SHP77 treated with DMSO at 0.1 percent for 48 hours (cell line): ENCODE measurements at places on chromosomes 2 and 18.

GRCh38 chr2:79004680-79005079 lies 20.8 kb upstream of the REG3G start:
- no peak for DNase-seq

GRCh38 chr2:238075397-238075796 lies 14.6 kb downstream of the SCLY start:
- DNase-seq = no peak

- no peak for DNase-seq
These were observed 774.9 kb downstream of the RNF144A start for GRCh38 chr2:7691961-7692656.

GRCh38 chr2:138020432-138020831 lies 56.2 kb downstream of the HNMT start:
- no peak for DNase-seq

DNA sequence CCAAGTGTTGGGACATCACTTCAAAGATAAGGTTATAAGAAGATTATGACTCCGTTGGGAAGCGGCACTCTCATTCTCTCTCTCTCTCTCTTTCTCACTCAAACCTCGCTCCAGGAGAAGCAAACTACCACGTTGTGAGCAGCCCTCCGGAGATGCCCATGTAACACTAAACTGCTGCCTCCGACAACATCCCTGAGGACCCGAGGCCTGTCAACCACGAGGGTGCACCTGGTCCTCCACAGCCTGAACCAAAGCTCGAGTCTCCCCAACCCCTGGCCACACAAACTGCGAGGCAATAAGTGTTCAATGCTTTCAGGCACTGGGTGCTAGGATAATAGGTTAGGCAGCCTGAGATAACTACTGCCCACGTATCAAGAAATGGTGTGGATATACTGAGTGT lies 654.5 kb upstream of the ID2 start:
- no peak for DNase-seq

DNA sequence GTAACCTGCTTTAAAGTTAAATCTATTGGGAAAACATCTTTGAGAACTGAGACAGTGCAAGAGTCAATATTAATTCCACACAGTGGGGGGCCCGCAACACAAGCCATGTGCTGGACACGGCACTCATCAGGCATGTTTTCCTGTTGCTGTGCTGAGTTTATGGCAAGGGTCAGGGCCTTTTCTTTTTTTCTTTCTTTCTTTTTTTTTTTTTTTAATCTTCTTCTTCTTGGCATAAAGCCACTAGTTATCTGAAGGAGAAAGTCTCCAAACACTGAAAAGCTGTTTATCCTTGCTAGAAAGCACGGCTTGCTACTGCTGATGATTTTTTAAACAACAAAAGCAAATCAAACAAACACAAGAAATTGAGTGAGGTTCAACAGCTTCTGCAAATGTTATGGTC lies 252.1 kb downstream of the ZNF521 start:
- DNase-seq = no peak

DNA sequence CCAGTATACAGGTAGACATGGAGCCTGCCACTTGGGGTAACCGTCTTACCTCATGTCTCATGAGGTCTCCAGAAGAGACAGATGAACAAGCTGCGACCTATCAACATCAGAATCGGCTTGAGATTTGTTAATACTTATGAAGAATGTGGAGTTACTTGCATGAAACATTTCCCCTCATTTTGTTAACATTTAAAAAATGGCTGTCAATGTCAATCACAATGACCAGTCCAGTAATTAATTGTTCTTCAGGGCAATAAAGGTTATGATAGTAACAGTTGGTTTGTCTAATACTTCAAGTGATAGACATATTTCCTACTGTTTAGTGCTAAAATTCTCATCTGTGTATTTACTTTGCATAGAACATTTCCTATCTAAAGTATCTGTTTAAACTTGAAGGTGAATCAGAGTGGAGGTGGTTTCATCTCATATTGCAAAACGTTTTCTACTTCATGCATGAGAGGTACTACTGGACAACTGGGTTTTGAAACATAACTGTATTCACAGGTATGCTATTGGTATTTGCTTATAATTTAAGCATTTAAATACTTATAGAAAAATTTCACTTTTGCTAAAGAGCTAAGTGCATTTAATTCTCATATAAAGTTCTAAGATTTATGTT lies 15.1 kb downstream of the SERTAD2 start:
- no peak for DNase-seq

- no peak for DNase-seq
These were observed 157.1 kb downstream of the CLIP4 start for GRCh38 chr2:29272311-29272710.

DNA sequence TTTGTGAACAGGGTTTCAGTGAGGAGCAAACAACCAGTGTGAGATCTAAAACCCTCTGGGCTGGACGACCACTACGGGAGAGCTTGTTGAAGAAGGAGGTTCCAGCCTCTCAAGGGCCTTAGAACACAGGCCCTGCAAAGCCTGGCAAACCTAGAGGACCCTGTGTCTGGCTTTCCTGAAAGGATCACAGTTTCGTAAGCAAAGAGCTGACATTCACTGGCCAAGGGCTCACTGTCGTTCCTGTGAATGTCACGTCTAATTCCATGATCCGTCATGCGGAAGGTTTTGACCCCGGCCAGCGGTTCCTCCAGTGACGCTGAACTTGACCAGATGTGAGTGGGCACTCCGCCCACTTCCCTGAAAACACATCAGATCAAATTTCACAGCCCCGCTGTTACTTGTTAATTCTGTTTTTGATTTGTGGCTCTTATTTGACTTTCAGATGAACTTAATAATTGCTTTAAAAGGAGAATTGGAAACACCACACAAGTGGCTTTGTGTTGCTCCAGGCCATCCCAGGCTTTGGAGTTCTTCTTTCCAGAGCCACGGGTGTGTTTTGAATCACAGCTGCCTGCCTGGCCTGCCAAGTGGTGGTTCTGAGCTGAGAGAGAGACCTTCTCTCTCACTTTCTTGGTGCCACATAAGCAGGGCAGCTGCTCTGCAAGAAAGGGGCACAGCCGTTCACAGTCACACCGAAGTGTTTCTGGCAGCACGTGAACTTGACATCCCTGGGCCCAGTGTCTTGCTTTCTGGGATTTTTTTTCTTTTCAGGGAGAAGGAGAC lies 308.4 kb downstream of the NDUFA10 start:
- no peak for DNase-seq

DNA sequence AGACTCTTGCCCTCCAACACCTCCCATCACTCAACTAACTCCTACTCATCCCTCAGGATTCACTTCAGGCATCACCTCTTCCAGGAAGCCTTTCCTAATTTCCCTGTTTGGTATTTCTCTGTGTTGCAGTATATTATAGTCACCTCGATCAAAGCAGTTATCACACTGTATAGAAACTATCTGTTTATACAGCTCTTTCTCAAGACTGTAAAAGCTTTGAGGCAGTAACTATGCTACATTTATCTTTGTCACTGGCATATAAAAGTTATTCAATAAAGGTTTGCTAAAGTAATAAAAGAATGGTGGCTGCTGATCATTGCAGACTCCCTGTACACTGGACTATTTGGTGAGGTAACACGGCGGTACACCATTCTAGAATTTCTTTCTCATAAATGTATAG lies 284.9 kb downstream of the PAX3 start:
- DNase-seq = no peak

- no peak for DNase-seq
These were observed 43.0 kb downstream of the EVA1A start for GRCh38 chr2:75517547-75518230.

DNA sequence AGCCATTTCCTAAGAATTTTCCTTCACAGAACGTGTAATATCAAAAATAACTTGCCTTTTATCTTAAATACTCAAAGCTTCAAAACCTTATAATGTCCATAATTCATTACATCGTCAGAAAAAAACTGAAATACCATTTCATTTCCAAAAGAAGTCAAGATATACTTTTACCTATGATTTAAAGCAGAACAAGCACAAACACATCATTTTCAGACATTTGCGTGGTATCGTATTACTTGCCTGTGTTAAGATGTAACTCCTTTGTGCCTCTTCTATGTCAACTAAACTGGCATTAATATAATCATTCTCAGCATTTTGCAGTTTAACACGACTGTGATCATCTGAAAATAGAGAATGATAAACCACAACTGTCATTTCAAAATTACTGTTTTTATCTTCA lies 47.5 kb downstream of the PTPN2 start:
- DNase-seq = no peak

DNA sequence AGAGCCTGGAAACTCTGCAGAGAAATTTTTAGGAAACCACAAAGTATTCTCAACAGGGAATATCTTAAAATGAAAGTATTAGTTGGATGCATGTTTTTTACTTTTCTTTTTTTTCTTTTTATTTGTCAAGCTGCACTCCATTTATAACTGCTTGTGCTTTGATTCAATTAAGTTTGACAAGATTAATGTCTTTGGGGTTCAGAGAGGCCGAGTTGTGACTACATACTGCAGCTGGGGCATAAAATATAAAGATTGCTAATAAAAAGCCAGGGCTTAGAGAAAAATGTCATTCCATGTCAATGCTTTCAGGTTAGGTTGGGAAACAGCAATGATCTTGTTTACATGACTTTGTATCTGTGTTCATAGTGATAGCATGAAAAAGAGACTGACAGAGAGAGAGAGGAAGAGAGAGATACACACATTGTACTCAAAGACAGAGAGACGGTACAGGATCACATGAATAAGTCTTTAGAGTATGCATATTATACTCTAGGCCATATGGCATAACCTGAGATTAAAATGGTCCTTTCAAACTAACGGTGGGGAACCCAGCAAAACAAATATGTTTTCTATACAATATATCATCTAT lies 1022.3 kb upstream of the CNTNAP5 start:
- no peak for DNase-seq

GRCh38 chr2:195769975-195770374 lies 112.9 kb downstream of the SLC39A10 start:
- DNase-seq = no peak

DNA sequence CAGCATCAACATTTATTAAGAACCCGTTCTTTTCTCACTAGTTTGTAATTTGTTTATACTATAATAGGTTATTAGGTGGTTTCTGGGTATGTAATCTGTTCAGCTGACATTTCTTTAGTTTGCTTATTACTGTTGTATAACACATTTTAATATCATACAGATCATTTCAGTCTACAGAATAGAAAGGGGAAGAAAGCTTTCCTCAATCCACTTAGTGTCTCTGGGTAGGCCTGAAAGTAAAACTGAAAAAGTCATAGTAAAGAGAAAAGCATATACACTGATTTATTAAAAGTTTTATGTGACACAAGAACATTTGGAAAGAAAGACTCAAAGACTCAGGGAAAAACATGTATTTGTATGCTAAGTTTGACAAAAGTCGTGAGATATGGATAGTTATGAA lies 16.8 kb upstream of the KCNJ3 start:
- no peak for DNase-seq

- no peak for DNase-seq
These were observed 19.4 kb downstream of the KCNIP3 start for GRCh38 chr2:95316466-95317122.

DNA sequence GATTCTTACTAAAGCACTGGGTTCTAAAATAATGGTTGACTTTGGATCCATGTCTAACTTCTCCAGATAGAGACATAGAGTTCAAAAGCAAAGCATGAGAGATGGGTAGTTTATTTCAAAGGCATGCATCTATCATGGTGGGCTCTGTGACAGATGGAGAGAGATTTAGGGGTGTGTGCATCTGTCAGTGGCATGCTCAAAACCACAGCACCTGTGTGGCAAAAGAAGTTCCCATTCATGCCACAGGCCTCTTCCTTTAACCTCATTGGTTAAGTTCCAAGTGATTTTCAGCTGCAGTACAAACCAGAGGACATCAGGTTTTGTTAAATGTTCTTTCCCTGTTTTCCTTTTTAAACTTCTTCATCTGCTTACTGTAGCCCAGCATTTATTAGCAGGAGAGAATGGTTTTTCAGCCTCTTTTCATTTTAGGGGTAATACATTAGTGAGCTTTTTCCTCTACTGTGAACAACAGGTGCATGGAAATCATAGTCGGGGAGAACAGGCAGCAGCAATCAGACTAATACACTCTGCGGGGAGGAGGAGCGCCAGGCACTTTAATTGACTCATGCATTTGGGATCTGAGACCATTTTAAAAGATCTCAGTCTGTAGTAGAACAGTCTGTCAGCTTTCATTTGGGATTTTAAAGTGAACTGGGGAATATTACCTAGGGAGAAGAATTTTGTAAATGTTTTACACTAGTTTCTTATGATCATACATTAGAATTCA lies 52.4 kb upstream of the UPP2 start:
- DNase-seq = no peak

GRCh38 chr2:230956827-230957755 lies 32.0 kb upstream of the GPR55 start:
- DNase-seq = no peak

DNA sequence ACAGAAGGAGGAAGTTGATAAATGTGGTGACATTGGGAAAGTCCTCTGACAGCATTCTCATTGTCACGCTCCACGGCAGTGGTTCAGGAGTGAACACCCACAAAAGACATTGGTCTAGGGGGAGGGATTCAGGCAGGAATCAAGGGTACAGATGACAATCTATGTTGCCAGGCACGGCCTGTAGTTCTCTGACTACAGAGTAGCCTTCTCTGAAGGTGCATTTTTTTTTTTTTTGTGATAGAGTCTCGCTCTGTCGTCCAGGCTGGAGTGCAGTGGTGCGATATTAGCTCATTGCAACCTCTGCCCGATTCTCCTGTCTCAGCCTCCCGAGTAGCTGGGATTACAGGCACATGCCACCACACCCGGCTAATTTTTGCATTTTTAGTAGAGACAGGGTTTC lies 7.4 kb upstream of the MOB1A start:
- DNase-seq = no peak

GRCh38 chr18:13799396-13799795 lies 24.6 kb upstream of the MC5R start:
- no peak for DNase-seq

- no peak for DNase-seq
These were observed 8.0 kb downstream of the CYRIA start for GRCh38 chr2:16657671-16658070.

DNA sequence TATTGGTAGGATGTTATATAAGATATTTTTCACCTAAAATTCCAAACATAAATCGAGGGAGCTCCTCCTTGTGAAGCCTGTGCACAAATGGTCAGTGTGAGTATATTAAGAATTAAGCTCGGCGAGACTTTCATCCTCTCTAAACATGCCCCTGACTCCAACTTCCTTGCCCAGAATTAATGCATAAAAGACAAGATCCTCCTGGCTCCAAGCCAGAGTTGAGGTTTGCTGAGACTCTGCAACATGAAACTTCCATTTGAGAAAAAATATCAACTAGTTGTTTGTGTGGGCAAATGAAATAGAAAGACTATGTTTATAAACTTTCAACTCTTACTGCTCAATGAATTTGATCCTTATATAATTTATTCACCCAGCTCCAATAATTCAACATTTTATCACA lies 68.1 kb downstream of the CCDC178 start:
- no peak for DNase-seq
